Posterior vena cava (tissue), 2 donors: ENCODE measurements at places on chromosomes 11 and 22. TPM values are rescaled to one million over a fixed set of nuclear protein-coding genes. Genes with fewer than 3 reads are reported as not detected.

- DNase-seq = no peak
These were observed 83.2 kb upstream of the CLDN5 start for GRCh38 chr22:19607192-19608002.

DNA sequence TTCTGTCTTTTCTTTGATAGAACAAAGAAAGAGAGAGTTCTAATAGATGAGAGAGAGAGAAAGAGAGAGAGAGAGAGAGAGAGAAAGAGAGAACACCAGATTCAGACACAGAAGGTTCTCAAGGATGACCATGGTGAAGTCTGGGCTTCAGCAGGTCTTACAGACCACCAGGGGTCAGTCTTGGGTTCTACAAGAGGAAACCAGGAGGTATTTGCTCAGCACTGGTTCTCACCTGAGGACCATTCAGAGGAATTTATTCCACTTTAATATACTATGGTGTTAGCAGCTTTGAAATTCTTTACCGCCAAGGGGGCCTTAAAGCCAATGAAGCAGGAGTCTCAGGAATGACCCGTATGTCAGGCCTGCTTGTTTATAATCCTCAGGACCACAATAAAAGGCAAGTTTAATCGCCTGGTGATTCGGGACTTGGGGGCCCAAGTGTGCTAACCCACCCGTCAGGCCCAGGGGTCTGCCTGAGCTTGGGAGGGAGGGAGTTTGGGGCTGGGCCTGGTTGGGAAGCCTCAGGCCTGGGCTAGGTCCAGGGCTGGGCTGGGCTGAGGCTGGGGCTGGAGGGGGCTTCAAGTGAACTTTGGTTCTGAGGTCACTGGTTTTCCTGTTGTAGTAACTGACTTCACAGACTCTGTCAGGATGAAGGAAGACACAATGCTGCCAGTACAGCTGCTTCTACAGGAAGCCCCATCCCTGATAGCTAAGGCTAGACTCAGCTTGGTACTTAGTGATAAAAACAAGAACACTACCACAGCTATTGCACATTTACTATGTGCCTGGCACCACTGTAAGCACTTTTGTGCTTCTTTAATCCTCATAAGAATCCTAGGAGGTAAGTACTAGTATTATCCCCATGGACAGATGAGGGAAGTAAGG, 179.2 kb upstream of the ZBED5 start:
- DNase-seq = no peak

GRCh38 chr11:63761931-63762653, 6.5 kb downstream of the ZFTA start:
- peak; percentile 81 for DNase-seq

DNA sequence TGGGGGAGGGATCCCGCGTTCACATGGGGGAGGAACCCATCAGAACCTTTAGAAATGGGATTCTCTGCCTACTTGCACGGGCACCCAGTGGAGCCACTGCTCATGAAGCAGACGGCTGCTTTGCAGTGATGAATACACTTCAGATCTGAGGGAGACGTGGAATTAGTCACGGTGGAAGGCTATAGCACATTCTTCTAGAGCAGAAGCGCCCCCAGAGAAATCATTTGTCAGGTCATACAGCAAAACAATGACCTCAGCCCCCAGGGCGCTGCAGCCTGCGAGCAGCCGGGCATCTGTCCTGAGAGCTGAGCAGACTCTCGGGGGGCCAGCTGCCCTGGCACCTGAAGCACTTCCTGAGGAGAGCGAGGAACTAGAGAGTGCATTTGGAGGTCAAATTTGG, 12.7 kb downstream of the TP53AIP1 start:
- DNase-seq = no peak

DNA sequence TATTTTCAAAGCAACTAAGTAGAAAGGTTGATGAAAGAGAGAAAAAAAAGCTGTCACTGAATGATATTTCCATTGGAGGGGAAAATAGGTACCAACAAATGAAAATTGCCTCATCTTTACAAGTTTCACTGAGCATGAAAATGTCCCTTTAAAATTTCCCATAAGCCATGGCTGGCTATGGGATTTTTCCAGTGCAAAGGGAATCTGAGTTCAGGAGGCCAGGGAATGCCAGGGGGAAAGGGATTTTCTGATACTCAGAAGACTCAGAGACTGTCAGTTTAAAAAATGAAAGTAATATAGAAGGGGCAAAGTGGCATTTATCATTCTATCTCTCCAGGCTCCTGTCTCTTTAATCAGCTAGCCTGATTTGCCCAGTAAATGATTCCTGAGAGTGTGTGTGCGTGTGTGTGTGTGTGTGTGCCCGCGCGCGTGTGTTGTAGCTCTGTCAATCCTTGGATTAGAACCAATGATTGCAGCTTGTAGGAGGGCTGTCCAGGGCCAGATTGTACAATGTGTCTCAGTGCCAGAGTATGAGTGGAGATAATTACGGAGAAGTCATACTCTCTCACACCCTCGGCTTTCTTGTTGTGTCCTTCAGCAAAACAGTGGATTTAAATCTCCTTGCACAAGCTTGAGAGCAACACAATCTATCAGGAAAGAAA, at the start of gene NTM:
TSS of gene NTM (plus strand) at position 526 of the 662 bp plus-strand sequence.
- no peak for DNase-seq

Gene MYO7A
- total RNA-seq = 12.2 TPM

- peak; percentile 85 for DNase-seq
These were observed 61.6 kb upstream of the PPARA start for GRCh38 chr22:46088541-46089311.

- no peak for DNase-seq
These were observed 118.6 kb downstream of the TIMP3 start for GRCh38 chr22:32920032-32920628.

GRCh38 chr22:27802346-27803073, 954 bp upstream of the MN1 start:
- no peak for DNase-seq

DNA sequence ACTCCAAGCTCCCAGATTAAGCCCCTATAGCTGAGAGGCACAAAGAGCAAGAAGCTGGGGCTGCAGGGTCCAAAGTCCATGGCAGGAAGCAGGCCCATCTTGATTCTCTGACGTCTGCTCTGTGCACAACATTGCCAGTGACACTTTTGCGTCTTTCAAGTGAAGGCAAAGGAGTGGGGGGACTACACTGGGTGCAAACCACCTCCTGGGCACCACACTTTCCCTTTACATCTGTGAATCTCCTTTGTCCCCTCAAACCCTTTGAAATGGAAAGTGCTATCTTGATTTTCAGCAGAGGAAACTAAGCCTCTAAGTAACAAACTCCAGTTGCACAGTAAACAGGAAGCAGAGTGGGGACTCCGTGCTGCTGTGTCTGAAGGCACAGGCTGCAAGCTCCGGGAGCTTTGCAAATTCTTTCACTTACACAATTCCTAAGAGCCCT, 428.0 kb downstream of the LARGE1 start:
- no peak for DNase-seq

Gene FAM83F
- 0.42 TPM for total RNA-seq

DNA sequence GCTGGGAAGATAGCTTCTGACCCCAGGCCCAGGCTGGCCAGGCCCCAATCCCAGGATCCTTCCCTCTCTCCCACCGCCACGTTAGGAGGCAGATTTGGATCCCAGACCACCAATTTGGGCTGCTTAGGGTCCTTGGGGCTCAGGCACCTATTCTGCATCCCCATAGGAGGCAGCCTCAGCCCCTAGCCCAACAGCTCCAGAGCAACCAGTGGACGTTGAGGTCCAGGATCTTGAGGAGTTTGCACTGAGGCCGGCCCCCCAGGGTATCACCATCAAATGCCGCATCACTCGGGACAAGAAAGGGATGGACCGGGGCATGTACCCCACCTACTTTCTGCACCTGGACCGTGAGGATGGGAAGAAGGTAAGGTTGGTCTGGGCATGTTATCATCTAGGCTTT, 16.1 kb downstream of the TUB start:
- no peak for DNase-seq

Gene VSIG10L2
- not detected for total RNA-seq

- DNase-seq = no peak
These were observed 14.0 kb downstream of the B3GAT1 start for GRCh38 chr11:134398079-134398444.

DNA sequence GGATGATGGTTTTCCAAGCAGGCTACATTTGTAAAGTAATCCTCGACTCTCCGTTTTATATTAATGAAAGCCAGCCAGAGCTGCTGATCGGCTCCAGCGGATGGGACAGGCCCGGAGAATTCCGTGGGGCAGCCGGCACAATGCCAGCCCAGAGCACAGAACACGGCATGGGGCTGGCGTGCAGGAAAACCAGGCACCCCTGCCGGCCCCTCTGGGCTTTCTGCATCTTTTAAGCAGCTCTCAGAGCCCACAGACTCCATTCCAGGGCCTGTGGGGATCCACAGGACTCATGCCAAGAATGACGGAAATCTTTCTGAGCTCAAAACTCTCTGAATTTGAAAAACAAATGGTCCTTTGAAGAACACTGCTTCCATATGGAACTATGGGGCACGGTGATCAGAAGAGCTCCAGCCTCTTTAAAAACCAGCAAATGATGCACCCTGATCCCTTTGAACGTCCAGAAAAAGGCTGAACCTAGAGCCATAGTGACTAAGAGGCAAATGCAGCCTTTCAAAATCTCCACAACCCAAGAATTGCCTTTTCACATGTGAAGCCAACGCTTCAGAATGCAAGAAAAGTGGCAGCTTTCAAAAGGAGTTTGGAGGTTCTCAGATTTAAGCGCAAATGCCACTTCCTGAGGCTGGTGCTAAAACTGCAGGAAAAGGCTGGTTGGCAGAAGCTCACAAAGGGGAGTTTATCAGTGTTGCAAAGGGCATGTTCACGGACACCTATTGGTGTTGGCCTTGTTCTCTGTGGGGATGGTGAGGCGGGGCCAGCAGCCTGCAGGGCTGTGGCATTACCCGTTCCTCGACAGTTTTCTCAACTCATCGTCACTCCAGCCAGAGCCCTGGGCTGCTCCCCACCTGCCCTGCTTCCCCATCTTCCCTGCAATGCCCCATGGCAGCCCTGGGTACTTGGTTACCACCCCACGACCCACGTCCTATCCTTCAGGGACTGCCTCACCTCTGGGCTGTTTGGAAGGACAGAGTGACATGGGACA, 212.5 kb downstream of the CTTN start:
- peak; percentile 56 for DNase-seq

GRCh38 chr11:60970369-60970774, 1.1 kb upstream of the CD6 start:
- DNase-seq = peak; percentile 87

DNA sequence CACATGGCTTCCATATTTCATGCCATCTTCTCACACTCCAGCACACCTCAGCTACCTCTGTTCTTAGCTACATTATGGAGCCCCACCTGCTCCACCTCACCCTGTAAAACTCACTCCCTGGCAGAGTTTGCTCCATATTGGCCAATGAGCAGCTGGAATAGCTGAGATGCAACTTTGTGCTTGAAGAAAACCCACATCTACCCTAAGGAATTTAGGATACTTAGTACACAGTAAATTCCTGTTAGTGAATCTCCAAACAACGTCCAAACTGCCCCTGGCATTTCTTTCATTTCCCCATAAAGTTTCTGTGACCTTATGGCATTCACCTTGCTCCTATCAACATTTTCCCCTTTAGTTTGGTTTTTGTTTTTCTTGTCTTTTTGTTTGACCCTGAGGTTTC, 2.2 kb upstream of the VWCE start:
- DNase-seq = no peak

Gene RFPL3
- total RNA-seq = not detected

Gene LRRC74B
- total RNA-seq = not detected

GRCh38 chr11:119897046-119897440, 168.0 kb upstream of the NECTIN1 start:
- DNase-seq = peak; percentile 5

Gene MYBPC3
- 0.37 TPM for total RNA-seq

GRCh38 chr11:70049045-70049444, 29.1 kb upstream of the ANO1 start:
- no peak for DNase-seq

DNA sequence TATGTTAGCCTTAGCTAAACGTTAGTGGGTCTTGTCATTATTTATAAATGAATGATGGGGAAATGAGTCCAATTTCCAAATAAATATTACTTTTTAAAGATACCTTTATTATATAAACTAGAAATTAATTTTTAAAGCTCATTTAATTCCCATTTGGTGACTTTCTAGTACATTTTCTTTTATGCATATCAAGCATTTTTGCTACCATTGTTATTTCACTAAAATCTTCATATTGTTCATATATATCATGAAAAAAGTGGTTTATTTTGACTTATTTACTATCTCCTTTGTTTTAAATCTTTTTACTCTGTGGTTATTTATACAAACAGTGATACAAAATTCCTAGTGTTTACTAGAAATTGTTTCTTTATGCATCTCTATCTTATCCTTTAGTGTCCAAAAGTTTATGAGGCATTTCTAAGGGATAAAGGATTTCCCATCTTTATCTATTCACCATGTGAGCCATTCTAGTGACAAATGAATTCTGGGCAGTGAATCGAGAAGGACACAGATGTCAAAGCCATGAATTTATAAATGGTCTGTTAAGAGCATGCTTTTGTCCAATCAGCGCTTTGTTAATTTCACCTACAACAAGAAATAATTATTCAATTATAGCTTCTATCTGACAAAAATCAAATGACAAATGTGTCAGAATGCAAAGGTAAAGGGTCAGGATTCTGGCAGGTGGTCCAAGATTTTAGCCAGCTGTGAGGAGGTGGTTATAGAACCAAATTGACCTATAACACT, 70.6 kb downstream of the PRMT3 start:
- DNase-seq = no peak
